ENCODE measurements at places on chromosomes 7 and 10.

GRCh38 chr7:4692055-4692454 is 10.0 kb downstream of the FOXK1 start:
- no peak for DNase-seq

- no peak for DNase-seq
These were observed 190.0 kb upstream of the LYZL2 start for GRCh38 chr10:30819341-30820181.

DNA sequence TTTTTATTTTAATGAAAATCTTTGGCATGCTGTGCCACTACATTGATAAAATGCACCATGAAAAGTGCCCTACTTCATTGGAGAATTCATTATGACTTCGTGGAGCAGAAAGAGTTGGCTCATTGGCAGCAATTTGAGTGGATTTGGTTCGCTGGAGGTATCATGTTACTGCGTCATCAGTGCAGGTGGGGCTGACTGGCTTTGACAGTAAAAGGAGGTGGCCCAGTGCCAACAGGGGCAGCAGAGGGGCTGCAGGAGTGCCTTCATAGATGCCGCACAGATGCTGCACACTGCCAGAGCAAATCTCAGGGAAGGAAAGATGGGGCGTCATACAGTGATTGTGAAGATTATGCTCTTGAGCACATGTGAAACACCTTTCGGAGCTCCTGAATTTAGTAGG is 22.2 kb downstream of the FZD1 start:
- DNase-seq = no peak

GRCh38 chr7:102279537-102280400 is 6.9 kb upstream of the SH2B2 start:
- no peak for DNase-seq

DNA sequence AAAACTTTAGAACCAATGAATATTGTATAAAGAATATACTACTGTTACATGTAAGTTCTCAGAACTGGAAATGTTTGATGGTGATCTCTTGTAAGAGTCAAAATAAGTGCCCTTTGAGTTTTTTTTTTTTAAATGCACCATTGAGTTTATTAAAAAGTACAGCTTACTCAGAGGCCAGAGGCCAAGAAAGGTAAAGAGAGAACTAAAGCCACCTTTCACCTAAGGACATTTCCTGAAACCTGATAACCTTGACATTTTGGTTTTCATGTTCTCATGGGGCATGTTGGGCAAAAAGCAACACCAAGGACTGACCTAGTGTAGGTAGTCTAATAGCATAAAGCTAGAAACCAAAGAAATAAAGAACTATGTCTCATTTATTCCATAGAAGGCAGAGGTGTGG is 27.7 kb downstream of the REEP3 start:
- DNase-seq = no peak

DNA sequence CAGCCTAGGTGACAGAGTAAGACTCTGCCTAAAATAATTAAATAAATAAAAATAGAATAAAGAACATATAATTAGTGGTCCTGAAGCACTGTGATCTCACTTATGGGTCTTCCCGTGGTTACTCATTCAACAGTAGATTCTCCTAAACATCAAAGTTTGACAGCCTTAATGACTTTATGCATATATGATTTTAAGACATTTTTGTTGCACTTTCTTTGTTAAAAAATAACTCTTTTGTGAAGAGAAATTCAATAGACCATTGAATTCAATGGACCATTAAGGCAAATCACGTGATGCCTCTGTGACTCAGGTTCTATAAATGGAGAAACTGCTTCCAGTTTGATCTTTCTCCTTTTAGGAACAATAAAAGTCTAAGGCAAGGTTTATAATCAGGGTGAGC is 59.6 kb downstream of the ATOH7 start:
- no peak for DNase-seq

- DNase-seq = no peak
These were observed 28.7 kb upstream of the USP6NL start for GRCh38 chr10:11639849-11640764.

GRCh38 chr7:111076205-111076604 is 14.7 kb upstream of the LRRN3 start:
- DNase-seq = no peak

GRCh38 chr7:18004372-18004771 is 23.3 kb downstream of the PRPS1L1 start:
- no peak for DNase-seq

GRCh38 chr7:28739128-28739527 is 219.0 kb downstream of the TRIL start:
- no peak for DNase-seq

GRCh38 chr10:102633287-102633686 is 11.0 kb upstream of the TRIM8 start:
- DNase-seq = no peak

DNA sequence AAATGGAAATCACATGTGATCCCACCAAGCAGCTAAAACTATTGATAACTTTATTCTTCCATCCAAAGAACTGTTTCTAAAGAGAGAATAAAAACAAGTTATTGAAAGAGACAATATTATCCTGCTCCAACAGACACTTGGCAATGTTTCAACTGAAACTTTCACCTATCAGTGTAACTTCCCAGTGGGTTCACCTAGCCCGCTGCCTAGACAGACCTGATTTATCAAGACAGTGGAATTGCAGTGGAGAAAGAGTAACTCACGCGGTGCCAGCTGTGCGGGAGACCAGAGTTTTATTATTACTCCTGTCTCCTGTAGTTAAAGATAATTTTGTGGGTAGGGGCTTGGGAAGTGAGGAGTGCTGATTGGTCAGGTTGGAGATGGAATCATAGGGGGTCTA is 199.8 kb downstream of the AHR start:
- DNase-seq = no peak
